M059J (cell line): ENCODE measurements at places on chromosomes 2 and 18. TPM values are rescaled to one million over a fixed set of nuclear protein-coding genes. Genes with fewer than 3 reads are reported as not detected.
A peak's percentile ranks its signal among the peaks of the same experiment; 100 is the strongest.

OTOF gene
- 0.05 TPM in 1 of 2 replicates, not detected in the other for total RNA-seq

DTNA gene
- total RNA-seq: 3.0 and 5.2 TPM in 2 replicates

DPYSL5 gene
- total RNA-seq: not detected in 2 replicates

CEP76 gene
- 9.9 and 22.4 TPM in 2 replicates for total RNA-seq

CCDC141 gene
- total RNA-seq: 0.07 TPM in 1 of 2 replicates, not detected in the other

SLC38A11 gene
- total RNA-seq: 0.44 and 0.62 TPM in 2 replicates

IL37 gene
- total RNA-seq: 0.30 TPM in 1 of 2 replicates, not detected in the other

MOGAT1 gene
- total RNA-seq: not detected in 2 replicates

CCDC178 gene
- total RNA-seq: not detected in 2 replicates

HOXD1 gene
- total RNA-seq: not detected in 2 replicates

SULT1C4 gene
- total RNA-seq: not detected in 2 replicates

C1GALT1C1L gene
- total RNA-seq: 0.89 and 2.4 TPM in 2 replicates

FBXO48 gene
- 0.91 and 1.5 TPM in 2 replicates for total RNA-seq

- no peak for DNase-seq
Measured at GRCh38 chr2:59998324-59998723, 555.1 kb downstream of the BCL11A start.

DNA sequence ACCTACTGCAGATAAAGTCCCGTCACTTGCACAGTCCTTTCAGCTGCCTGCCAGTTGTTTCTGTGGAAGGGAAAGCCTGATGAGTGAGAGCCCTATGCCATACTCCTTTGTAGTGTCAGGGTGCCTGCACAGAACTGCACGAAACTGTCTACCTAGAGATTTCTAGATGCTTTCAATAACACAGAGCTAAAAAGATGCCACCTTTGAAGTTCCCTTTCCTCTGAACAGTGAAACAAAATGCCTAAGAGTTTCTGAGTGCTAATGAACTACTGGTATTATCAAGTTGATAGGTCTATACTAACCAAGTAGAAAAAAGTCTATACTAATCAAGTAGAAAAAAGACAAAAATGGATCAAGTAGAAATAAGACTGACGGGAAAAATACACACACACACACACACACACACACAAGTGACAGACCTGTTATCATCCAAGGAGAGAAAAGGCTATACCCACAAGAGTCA lies 79.0 kb downstream of the TLK1 start:
- DNase-seq: no peak

GRCh38 chr2:14516844-14517243 lies 115.7 kb upstream of the LRATD1 start:
- DNase-seq: peak; percentile 61

GRCh38 chr2:38243186-38243880 lies 133.7 kb downstream of the ATL2 start:
- no peak for DNase-seq

GRCh38 chr18:50401295-50401694 lies 26.4 kb downstream of the SKA1 start:
- DNase-seq: no peak

DNA sequence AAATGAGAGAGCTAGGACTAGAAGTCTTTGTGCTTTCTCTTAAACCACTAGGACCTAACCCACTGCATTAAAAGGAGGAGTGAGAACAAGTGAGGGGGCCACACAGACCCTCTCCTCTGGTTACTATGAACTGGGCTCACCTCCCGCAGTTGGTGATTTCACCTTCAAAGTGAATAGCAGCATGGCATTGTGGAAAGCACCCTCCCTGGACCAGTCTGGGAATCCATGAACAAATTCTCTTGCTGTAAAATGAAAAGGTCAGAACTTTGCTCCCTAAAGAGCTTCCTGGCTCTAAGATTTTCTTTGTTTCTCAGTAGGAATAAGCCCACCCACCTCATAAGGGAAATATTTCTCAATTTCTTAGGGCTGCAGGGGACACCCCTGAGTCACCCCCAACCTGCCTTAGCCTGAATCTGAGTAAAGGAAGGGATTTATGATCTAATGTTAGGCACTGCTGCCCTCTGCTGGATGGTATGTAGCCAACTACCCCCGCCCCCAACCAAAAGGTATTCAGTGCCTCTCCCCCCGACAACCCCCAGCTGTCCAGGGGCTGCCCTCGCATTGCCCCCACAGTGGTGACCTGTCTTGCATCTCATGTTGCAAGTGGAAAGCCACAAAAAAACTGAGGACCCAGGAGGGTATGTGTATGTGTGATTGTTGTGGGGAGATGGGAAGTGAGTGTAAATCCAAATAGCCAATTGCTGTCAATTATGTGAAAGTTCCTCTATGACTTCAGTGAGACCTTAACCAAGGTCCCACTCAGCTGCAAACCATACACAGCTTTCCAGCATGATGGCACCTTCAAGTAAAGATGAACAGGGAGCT lies 230.9 kb upstream of the SLC14A2 start:
- peak; percentile 60 for DNase-seq

- DNase-seq: no peak
Measured at GRCh38 chr2:11560806-11561205, 27.0 kb downstream of the GREB1 start.

GRCh38 chr2:27573452-27573851 lies 9.4 kb upstream of the ZNF512 start:
- DNase-seq: no peak

DNA sequence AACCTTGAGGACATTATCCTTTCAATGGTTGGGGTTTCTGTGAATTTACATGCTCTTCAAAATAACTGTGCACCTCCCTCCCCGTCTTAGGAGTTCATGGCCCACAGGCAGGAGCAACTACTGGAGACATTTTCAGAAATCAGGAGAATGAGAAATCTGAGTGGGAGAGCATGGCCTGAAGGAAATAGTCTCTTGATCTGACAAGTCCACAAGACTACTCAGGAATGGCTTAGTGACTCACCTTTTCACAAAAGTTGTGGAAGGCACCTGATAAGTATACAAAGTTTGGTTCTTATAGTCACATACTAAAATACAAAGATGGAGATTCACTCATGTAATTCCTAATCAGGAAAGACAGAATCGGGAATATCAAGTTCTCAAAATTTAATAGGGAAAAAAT lies 83.6 kb upstream of the NCKAP5 start:
- peak; percentile 43 for DNase-seq

DNA sequence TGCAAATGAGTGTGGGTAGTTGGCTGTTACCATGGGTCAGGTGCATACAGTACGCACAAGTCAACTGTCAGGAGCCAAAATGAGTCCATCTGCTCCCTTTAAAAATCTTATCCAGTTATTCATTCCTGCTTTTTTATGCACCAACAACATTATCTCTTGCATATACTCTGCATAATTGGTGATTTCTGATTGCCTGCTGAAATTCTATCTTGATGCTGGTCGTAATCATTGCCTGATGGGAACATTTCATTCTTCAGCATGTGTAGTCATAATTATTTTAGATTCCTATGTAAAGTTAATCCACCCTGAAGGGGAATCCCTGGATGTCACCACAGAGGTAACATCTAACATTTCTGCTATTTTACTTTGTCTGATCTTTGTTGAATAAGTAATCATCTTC lies 102.2 kb upstream of the RND3 start:
- no peak for DNase-seq

DNA sequence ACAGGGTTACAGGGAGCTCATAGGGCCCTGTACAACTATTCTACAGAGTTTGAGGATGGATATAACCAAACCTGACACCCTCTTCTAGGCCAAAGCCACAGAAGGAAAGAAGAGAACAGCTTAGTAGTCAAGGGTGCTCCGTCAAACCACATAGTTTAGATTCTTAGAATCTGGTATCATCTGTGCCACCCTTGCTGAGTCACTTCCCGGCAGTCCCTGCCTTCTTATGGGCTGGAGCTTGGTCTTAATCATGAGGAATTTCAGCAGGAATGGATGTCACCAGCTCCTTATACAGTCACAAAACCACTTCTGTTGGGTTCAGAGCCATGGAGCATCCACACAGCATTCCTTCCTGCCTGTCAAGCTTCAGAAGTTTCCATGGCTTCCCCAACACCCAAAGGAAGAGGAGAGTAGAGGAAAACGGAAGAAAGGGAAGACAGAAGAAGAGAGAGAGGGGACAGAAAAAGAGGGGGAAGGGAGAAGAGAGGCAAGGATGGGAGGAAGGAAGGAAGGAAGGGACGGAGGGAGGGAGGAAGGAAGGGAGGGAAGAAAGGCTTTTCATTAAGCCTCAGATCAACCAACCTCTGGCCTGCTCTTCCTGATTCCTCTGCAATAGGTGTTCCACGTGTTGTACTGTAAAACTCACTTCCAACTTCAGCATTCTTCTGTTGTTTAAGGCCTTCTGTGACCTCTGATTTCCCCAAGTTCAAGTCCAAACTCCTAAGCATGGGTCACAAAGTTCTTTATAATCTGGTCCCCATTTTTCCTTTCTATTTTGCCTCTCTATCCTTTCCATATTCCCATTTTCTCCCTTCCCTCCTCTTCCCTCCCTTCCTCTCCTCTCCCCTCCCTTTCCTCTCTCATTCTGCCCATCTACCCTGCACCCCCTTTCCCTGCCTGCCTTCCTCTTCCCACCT lies 246.1 kb upstream of the TNP1 start:
- peak; percentile 99 for DNase-seq

DNA sequence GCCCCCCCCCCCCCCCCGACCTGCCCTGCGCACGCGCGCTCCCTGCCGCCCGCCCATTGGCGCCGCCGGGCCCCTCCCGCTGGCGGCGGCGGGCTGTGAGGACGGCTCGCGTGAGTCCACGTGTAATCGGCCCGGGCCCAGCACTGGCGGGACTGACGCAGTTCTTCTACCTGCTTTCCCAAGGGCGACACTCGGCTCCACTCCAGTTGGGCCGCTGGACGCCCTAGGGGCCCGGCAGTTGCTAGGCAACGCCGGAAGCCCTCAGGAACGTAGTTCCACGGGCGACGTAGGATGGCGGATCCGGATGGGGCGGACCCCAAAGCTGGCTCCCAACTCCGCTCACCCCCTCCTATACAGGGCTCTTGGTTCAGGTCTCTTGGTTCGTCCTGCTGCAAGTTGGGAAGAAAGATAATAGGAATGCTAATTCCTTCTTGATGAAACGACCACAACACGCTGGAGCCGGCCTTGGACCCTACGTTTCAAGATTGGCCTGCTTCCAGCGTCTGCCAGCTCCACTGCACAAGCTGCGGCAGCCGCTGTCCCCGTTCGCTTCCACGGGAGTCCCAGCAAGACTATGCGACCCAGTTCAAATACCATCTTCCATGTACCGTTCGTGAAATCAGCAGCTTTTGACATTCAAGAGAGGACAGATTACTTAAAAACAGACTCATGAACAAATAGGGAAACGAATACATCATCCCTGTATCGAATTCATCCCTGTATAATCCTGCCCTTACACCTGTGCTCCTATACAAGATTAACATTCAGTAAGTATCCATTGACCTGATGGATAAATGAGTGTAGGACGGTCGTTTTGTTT lies 415 bp upstream of the MCFD2 start:
- DNase-seq: peak; percentile 95

- no peak for DNase-seq
Measured at GRCh38 chr2:148023861-148024260, 3.0 kb downstream of the MBD5 start.

GRCh38 chr2:98478907-98479306 lies 34.2 kb downstream of the INPP4A start:
- no peak for DNase-seq

- DNase-seq: no peak
Measured at GRCh38 chr2:1671916-1672315, 72.4 kb downstream of the PXDN start.

DNA sequence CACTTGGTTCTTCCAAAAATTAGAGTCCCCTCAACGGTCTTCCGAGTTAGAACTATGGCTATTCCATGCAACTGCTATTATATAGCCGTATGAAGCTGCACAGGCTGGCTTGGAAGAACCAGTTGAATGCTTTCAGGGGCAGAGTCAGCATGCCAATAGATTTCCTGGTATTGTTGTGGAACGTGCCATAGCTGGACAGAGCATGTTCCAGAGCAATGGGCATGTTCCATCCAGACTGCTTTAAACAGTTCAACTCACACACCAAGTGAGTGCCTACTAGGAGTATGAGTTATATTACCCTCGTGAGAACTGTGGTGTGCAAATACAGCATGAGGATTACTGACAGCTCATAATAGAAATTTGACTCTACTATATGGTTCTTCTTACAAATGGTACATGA lies 682.0 kb downstream of the SATB2 start:
- DNase-seq: no peak

DNA sequence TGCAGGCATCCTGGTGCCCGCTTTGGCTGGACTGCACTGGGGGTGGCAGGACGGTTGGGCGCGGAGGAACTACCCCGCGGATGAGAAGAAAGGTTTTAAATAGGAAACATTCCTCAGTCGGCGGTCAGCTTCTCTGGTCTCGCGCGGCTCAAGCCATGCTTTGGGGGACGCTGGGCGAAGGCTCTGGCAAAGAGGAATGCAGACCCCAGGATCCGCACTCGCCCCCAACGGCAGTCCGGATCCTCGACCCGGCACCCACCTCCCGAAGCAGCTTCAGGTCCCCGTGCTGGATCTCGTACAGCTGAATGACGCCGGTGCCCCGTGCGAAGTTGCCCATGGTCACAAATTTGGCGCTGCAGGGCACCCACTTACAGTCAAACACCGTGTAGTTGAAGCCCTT lies 686 bp upstream of the PNO1 start:
- DNase-seq: peak; percentile 39

GRCh38 chr2:126586317-126586716 lies 69.6 kb upstream of the GYPC start:
- DNase-seq: no peak

- no peak for DNase-seq
Measured at GRCh38 chr2:53572696-53573095, 194.9 kb upstream of the CHAC2 start.

DNA sequence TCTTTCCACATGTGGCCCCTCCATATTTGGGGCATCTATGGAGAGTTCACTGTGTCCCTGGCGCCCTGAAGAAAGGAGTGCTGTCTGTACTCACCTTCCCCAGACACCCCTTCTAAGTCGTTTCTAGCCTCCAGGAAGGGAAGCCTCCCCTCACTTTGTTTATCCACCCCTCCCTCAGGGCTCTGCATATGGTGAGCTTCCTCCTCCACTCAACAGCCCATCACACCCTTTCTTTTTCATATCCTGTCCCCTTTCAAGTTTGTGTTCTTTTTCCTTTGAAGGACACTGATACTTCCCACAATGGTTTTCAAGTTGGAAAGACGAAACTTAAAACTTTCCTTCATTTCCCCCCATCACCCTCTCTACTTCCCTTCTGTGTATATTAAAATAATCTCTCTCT lies 291.4 kb upstream of the POU3F3 start:
- DNase-seq: no peak

DNA sequence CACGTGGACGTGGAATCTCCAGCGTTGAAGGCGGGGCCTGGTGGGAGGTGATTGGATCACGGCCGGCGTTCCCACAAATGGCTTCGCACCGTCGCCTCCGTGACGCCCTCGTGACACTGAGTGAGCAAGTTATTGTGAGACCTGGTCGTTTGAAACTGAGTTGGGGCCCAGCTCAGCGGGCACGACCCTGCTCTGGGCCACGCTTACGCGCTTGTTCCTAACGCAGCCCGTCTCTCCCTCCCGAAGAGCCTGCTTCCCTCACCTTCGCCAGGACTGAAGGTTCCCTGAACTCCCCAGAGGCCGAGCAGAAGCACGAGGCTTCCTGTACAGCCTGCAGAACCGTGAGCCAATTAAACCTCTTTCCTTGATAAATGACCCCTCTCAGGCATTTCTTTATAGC lies 121.8 kb downstream of the RTP5 start:
- no peak for DNase-seq

GRCh38 chr2:84946204-84947009 lies 24.6 kb upstream of the KCMF1 start:
- peak; percentile 94 for DNase-seq

GRCh38 chr2:240460253-240460711 lies 24.8 kb downstream of the GPC1 start:
- DNase-seq: no peak
